ENCODE measurements at places on chromosomes 4 and X. TPM values are rescaled to one million over a fixed set of nuclear protein-coding genes. Genes with fewer than 3 reads are reported as not detected.

- DNase-seq = no peak
These were observed 72.4 kb upstream of the JADE1 start for GRCh38 chr4:128737098-128737513.

GRCh38 chr4:89336818-89337420, 29.3 kb upstream of the GPRIN3 start:
- no peak for DNase-seq

- no peak for DNase-seq
These were observed 1659.8 kb upstream of the ADGRL3 start for GRCh38 chr4:59540311-59540710.

NUP62CL gene
- 1.9 TPM for total RNA-seq
